Spleen (tissue), 13 donors: ENCODE measurements at places on chromosomes 12 and 14. TPM values are rescaled to one million over a fixed set of nuclear protein-coding genes. Genes with fewer than 3 reads are reported as not detected.

Gene SPX
- 0.38 TPM for polyA plus RNA-seq

DNA sequence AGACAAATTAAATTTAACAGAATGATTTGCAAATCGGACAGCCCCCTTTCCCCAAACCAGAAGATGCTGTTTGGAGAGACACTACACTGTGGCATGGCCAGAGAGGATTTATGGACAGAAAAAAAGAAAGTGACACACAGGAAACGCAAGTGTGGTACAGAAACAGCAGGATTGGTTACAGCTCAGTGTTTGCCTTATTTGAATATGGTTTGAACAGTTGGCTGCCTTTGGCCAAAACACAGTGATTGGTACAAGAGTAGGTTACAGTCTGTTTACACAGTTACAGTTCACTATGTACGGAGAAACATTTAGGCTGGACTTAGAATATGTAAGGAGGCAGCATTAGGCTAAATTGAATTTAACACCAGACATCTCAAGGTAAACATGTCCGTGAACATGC lies 335.3 kb downstream of the NPAS3 start:
- DNase-seq: no peak
- H3K36me3 ChIP-seq: no peaks in the 10 kb centered on the region
- H3K4me3 ChIP-seq: no peak overlapping the region
- H3K27ac ChIP-seq: no peak overlapping the region

DNA sequence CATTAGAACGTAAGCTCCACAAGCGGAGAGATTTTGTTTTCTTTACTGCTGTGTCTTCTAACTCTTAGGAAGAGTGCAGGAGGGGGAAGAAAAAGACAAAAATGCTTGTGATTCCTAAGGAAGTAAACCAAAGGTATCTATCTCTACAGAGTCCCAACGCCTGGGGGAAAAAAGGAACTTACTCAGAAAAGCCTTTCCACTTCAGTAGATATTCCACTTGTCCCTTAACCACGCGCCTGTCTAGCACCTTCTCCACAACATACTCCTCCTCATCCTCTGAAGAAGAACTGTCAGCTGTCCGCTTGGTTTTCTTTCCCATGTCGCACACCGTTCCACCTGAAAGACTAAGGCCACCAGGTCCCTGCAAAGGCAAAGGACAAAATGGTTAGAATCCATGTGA lies 22.6 kb downstream of the CBX5 start:
- H3K27me3 ChIP-seq: no peaks in the 10 kb centered on the region
- H3K4me1 ChIP-seq: peaks cover 48% of the 10 kb centered on the region
- DNase-seq: no peak
- H3K4me3 ChIP-seq: no peak overlapping the region

DNA sequence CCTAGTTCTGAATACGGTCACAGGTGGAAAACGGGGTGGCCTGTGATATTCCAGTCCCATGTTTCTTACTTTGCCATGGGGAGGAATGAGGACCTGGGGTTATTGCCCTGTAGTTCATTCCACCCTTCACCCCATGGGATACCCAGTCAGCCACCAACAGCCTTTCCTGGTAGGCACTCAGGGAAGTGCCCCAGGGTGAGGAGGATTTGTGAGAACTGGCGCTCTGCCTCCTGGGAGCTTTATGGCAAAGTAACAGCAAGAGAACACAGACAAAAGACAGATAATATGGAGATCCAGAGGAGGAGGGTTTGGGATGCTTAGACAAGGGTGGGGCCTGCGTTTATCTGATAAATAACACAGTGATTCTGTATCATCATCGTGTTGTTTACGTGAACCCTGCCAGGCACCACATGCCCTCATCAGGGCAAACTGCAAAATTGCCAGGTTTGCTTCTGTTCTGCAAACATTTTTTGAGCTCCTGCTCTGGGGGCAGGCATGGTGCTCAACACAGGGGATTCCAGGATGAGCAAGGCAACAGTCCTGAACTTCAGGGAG lies 223.5 kb downstream of the SLC41A2 start:
- H3K4me3 ChIP-seq: no peak overlapping the region
- no peak overlapping the region for H3K27ac ChIP-seq
- DNase-seq: no peak
- H3K27me3 ChIP-seq: no peaks in the 10 kb centered on the region
- peaks cover 4% of the 10 kb centered on the region for H3K36me3 ChIP-seq

GRCh38 chr12:96236221-96236822 lies 42.1 kb downstream of the ELK3 start:
- H3K36me3 ChIP-seq: no peaks in the 10 kb centered on the region
- no peaks in the 10 kb centered on the region for H3K27me3 ChIP-seq
- H3K4me1 ChIP-seq: peaks cover 17% of the 10 kb centered on the region
- H3K4me3 ChIP-seq: no peak overlapping the region
- peak; percentile 45 for DNase-seq
- H3K27ac ChIP-seq: peak overlapping the region; percentile 48

Gene TEX52
- polyA plus RNA-seq: not detected

Gene KRT6C
- polyA plus RNA-seq: 0.07 TPM
